ENCODE measurements at places on chromosomes 3 and 15.

DNA sequence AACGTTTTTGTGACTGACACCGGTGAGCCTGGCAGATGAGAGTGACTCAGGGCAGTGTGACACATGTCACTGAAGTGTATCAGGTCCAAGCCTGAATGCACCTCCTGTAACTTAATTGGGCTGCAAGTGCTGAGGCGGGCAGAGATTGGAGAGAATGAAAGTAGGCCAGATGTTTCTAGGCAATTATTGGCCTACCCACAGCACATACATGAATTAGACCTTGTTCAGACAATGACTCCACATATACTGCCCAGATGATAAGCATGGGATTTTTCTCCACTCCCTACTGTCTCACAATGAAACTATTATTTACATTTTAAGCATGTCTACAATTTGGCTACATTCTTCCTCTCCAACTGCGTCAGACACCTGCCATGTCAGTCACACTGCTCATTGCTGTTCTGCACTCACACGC is 187.3 kb upstream of the ZNF385D start:
- DNase-seq, result no peak

DNA sequence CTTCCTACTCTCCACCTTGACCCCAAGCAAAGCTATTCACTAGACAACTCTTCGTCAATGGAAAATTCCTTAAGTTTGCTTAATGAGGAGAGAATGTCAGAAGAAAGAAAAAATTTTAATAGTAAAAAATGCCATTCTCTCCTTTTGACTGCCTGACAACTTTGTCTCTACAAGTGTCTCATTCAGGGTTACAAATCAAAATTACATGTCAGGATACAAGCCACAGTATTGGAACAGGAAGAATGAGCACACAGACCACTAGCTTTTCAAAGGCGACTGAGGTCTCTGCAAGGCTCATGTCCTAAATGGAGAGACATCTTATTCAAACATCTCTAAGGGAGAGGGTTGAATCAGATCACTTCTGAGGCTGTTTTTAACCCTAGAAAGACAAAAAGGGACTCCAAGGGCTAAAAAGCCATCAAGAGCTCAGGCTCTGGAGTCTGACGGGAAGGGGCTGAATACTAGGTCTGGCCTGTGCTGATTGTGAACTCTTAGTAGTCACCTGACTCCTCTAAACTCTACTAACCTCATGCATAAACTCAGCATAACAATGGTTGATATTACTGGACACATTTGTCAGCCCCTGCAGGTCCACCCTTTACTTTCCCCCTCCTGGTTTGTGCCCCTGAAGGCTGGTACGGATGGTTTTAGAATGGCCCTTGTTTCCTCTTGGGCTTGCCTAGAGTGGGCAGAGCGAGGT is 12.8 kb upstream of the MEIS2 start:
- peak; percentile 26 for DNase-seq

- peak; percentile 49 for DNase-seq
These were observed 35.6 kb downstream of the ALCAM start for GRCh38 chr3:105402287-105402801.

- DNase-seq, result no peak
These were observed 995.9 kb upstream of the CFAP20DC start for GRCh38 chr3:60045686-60046085.

- DNase-seq, result no peak
These were observed 60.4 kb upstream of the SLITRK3 start for GRCh38 chr3:165256554-165257065.

GRCh38 chr3:52398670-52399081 is 46.2 kb downstream of the SEMA3G start:
- no peak for DNase-seq

GRCh38 chr3:14143271-14144225 is 18.7 kb downstream of the TMEM43 start:
- peak; percentile 93 for DNase-seq

- DNase-seq, result no peak
These were observed 390.8 kb upstream of the ZNF385D start for GRCh38 chr3:22141769-22142168.

GRCh38 chr3:111913163-111913763 is 54.2 kb downstream of the PHLDB2 start:
- no peak for DNase-seq

DNA sequence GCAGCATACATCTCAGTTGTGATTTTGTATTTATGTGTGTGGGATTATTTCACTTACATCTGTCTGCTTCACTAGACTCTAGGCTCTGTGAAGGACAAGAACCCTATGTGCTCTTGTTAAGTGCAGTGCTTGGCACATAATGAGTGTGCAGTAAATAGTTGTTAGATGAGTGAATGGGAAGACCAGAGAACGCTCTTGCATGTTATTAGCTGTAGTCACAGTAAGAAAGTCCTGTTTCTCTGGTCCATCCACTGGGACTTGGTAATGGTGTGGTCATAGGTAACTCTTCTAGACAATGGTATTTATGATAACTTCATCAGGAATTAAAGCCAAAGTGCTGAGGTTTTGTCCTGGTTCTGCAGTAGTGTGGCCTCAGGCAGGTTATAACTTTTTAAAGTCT is 1.4 kb upstream of the AQP9 start:
- no peak for DNase-seq

DNA sequence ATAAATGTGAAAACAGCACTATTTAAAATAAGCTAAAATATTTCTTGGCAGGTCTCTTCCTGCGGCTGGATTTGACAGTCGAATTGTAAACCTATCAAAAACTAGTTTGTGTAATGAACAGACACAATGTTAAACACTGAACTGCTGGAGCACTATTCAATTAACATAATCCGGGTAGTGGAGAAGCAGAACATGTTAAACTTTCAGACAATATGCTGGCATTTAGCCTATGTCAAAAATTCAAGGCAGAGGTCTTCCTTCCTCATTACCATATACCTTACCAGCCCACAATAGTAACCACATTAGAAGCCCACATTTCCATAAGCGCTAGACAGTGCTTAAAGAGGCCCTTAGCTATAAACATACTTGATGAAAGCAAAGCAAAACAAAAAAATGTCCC is 1042.9 kb downstream of the ROBO1 start:
- DNase-seq, result peak; percentile 13

DNA sequence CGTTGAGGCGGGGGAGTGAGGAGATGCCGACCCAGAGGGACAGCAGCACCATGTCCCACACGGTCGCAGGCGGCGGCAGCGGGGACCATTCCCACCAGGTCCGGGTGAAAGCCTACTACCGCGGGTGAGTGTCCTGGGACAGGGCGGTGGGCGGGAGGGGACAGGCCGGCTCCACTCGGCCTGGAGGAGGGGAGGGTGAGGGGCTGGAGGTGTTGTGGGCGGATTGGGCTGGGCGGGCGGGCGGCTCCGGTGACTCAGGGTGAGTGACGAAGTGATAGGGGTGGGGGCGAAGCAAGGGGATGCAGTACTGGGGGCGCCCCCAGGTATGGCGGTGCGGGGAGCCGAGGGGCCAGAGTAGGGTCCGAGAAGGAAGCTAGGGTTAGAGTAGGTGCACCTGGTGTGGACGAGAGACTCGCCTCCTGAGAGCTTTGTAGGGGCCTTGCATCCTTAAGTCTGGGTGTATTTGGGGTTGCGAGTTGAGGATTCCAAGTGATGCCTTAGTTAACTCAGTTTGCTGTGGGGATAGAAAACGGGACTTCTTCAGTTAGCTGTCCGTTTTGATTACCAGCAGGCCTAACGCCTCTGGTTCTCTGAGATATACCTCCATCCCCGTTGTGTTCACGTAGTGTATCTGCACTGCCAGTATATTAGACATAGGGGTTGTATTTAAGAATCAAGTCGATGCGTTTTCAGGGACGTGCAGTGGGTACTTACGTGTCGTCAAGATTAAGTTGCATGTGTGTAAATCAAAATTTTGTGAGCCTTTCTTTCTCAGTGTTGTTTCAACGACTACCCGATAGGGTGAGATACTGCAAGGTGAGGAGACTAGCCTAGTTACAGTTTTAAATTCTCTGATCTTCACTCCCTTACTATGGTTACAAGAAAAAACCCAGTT is 670 bp downstream of the PRKCI start:
- peak; percentile 47 for DNase-seq

- DNase-seq, result peak; percentile 45
These were observed 17.9 kb upstream of the CRABP1 start for GRCh38 chr15:78322243-78322642.

- DNase-seq, result no peak
These were observed 414.8 kb downstream of the LPP start for GRCh38 chr3:188568736-188569135.

GRCh38 chr3:188956839-188957489 is 214.8 kb upstream of the TPRG1 start:
- DNase-seq, result peak; percentile 75

DNA sequence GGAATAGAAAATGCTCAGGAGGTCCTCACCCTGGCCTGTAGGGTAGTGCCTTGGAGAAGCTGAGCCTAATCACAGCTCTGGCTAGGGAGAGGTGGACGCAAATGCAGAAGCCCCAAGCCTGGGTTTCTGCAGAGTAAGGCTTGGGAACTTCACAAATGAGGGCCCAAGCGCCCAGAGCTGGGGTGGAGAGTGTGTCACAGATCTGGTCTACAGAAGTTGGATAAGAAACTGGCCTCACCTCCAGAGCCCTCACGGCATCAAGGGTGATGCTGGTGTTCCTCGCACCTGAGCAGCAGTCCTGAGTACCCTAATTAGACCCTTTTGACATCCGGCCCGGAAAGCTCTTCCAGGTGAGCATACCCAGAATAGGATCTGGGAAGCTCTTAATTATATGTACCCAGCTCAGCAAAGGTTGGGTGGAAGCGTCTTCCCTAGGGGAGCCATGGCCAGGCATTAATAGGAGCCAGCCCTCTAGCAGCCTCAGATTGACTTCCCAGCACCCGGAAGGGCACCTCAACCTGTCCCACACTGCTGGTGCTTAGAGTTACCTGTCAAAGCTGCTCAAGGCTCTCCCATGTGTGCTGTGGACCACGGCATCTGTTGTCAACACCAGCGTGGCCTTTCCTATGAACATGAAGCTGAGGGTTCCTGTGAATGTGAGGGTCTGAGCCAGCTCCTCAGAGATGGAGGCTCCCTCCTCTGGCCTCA is 31.8 kb downstream of the RBM5 start:
- no peak for DNase-seq

DNA sequence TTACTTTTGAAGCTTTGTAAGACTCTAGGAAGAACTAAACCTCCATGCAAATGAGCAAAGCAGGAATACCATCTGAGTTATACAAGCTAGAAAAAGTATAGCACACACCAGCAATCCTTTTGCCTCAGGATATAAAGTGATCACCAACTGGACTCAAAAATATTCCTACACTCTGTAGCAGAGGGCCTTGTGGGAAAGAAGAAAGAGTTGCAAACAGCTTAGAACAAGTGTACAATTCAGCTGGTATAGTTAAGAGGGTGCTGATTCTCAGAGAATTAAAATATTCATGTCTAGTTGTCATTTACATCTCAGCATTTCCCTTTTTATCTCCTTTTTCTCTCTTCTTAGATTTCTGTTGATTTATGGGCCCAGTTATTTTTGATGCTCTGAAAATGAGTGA is 248.4 kb downstream of the GAP43 start:
- no peak for DNase-seq

GRCh38 chr3:123755501-123755900 is 128.6 kb downstream of the MYLK start:
- no peak for DNase-seq

- DNase-seq, result peak; percentile 66
These were observed 38.7 kb downstream of the GUCA1C start for GRCh38 chr3:108914774-108915641.

- no peak for DNase-seq
These were observed 364.5 kb upstream of the EPHA3 start for GRCh38 chr3:88742674-88743507.

DNA sequence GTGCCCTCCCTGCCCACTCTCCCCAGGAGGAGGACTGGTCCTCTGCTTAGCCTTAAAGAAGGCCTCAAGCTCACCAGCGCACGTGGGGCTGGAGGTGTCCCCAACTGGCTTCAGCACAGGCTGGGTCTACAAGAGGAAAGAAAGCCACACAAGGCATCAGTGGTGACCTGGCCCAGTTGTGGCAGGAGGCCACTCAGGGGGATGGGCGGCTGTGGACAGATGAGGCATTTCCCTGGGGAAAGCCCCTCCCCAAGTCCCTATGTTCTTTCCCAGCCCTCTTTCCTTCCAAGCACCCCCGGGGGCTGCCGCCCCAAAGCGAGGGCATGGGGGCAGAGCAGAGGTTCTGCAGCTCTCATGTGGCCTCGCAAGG is 155.2 kb upstream of the TLE3 start:
- DNase-seq, result no peak

GRCh38 chr3:113051787-113052186 is 61.0 kb downstream of the GTPBP8 start:
- no peak for DNase-seq

DNA sequence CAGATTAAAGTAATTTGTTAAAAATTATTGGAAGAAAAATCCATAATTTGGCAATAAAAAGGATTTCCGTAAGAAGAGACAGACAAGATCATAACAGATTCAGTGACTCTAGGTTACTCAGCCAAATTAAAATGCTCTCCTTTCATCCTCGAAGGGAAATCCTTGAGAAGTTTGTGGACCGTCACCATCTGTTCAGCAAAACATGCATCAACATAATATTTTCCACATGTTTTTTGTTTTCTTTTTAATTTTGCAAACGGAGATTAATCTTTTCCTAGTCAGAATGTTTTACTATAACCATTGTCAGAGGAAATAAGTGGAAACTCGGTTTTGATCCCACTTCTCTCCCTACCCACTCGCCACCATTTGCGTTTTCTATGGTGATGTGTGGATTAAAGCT is 128.3 kb downstream of the TMCO5A start:
- DNase-seq, result no peak

DNA sequence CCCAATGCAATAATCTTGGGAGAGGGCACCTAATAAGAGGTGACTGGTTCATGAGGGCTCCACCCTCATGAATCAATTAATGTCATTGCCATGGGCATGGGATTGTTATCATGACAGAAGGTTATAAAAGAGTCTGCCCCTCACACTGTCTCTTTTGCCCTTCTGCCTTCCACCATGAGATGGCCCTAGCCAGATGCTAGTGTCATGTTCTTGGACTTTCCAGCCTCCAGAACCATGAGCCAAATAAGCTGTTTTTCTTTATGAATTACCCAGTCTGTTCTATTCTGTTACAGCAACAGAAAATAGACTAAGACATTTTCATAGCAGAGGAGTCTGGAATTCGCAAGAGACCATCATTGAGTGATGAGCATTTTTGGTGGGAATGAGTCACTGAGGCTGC is 16.0 kb upstream of the RAD18 start:
- DNase-seq, result no peak

GRCh38 chr15:100729461-100729860 is 127.1 kb downstream of the ASB7 start:
- no peak for DNase-seq

GRCh38 chr15:23083115-23083514 is 43.7 kb upstream of the TUBGCP5 start:
- DNase-seq, result no peak

- DNase-seq, result no peak
These were observed 20.2 kb downstream of the DENND4A start for GRCh38 chr15:65771870-65772269.

DNA sequence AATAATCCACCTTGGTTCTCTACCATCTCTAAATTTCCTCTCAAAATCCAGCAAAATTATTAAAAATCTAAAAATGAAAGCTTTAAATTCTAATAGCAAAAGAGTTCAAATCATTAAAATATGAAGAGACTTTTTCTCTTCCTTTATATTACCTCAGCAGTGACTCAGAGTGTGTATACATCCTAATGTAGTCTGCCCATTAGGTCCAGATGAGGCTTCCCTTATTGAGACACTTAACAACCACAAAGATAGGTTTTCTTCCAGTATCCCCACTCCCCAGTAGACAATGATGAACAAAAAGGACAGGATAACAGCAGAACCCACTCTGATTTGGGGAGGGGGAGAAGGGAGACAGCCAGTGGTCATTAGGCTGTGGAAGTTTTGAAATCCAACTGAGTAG is 61.5 kb upstream of the DCBLD2 start:
- peak; percentile 40 for DNase-seq
